GM12891 (cell line): ENCODE measurements at places on chromosomes 7 and 10.

DNA sequence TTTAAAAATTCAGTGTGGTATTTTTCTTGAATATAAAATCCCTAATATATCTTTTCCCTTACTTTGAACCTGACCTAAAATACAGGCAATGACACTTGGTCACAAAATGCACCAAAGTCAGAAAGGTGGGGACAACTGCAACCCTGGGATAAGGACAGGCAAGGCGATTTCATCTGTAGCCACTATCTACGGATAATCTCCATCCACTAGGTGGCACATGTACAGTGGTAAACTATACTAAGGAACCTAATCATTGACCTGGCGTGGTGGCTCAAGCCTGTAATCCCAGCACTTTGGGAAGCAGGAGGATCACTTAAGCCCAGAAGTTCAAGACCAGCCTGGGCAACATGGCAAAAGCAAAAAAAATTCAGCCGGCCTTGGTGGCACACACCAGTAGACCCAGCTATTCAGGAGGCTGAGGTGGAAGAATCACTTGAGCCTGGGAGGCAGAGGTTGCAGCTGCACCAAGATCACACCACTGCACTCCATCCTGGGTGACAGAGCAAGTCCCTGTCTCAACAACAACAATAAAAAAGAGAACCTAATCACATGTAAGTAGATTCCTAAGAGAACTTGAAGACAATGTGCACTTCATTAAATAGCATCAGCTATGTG lies 98.9 kb downstream of the KMT2C start:
- no peak for DNase-seq

- peak; percentile 72 for DNase-seq
Measured at GRCh38 chr10:71748671-71749191, 24.6 kb downstream of the VSIR start.

DNA sequence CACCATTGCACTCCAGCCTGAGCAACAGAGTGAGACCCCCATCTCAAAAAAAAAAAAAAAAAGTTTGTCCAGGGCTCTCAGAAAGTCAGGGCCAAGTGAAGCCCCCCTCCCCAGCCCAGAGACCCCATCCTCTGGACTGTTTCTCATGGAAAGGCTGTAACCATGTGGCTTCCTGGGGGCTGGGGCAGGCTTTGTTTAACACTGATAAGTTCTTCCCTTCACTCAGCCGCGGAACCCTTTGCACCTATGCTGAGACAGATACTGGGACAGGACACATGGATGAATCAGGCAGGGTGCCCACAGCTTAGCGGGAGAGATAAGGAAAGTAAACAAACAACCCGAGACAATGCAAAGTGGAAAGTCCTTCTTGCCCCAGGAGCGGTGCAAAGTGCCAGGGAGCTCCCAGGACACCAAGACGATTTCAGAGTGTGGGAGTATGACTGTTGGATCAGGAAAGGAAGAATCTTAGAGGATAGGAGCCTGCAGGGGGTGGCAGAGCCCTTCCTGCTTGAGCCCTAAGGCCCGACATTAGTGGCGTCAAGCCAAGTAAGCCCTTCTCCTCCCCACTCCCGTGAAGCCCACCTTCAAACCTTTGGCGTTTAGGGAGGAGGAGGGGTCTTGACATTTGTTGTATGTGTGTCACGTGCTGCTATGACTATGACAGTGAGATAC lies 11.6 kb downstream of the MLXIPL start:
- no peak for DNase-seq

DNA sequence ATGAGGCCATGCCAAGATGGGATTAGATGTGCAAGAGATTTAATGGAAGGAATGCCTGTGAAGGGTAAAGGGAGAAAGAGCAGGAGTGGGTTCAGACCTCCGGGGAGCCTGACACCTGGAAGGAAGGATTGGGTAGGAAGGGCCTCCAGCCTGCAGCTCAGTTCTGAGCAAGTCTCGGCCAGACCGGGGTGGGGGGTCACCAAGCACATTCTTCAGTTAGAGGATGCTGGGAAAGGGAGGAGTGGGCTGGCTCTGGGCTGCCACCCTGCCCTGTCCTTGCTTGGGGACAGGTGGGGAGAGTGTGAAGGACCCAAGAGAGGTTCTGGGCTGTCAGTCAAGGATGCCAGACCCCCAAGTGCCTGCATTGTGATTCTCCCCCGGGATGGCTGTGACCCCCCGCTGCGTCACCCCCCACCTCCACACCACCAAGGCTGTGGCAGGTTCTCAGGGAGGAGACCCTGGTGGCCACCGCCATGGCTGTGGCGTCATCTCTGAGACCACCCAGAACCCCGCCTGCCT lies 16.5 kb upstream of the PRKAG2 start:
- DNase-seq: no peak

DNA sequence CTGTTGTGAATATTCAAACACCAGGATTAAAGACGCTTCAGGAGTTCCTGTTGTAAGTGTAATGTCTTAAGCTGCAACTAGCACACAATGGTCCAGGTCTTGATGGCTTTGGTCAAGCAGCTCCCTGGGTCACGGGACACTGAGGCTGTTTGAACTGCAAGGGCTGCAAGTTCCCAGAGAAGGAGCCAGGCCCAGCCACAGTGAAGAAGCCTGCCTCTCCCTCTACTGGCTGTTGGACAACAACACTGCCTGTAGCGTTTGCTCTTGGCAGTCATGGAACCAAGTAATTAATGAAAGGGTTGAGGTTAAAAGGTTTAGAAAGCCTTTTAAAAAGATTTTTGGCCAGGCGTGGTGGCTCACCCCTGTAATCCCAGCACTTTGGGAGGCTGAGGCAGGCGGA lies 31.9 kb upstream of the GUSB start:
- no peak for DNase-seq

GRCh38 chr10:48496831-48497779 lies 107.8 kb downstream of the ARHGAP22 start:
- no peak for DNase-seq
